ENCODE measurements at places on chromosomes 1 and 21. TPM values are rescaled to one million over a fixed set of nuclear protein-coding genes. Genes with fewer than 3 reads are reported as not detected.

- DNase-seq = no peak
These were observed 95.3 kb upstream of the TTC34 start for GRCh38 chr1:2896824-2897223.

DNA sequence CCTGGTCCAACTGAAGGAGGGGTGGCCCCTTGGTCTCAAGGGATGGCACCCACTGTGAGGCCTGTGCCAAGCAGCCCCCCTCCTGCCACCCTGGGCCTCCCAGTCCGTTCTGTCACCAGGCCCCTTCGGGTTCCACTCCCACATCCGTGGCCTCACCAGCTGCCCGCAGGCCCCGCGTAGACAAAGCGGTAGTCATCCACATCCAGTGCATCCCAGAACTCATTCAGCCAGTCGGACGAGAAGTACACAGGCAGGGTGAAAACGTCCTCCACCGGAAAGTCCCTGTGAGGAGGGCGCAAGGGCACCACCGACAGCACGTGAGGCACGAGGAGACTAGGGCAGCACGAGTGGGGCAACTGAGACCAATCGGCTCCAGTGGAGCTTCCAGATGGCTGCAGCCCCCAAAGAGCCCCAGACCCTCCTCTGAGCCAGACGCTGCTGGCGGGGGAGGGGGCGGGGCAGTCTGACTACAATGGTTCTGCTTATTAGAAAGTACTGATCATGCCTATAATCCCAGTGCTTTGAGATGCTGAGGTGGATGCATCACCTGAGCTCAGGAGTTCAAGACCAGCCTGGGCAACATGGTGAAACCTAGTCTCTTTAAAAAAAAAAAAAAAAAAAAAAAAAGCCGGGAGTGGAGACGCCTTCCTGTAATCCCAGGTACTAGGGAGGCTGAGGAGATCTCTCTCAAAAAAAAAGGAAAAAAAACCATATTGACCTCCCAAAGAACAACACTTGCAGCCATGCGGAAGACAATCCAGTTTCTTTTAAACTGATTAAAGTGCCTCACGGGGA, 1.2 kb downstream of the JMJD4 start:
- peak; percentile 16 for DNase-seq

GRCh38 chr1:3904006-3904842, 4.2 kb upstream of the C1orf174 start:
- no peak for DNase-seq

The NHLH1 gene
- 1.3 TPM for total RNA-seq

DNA sequence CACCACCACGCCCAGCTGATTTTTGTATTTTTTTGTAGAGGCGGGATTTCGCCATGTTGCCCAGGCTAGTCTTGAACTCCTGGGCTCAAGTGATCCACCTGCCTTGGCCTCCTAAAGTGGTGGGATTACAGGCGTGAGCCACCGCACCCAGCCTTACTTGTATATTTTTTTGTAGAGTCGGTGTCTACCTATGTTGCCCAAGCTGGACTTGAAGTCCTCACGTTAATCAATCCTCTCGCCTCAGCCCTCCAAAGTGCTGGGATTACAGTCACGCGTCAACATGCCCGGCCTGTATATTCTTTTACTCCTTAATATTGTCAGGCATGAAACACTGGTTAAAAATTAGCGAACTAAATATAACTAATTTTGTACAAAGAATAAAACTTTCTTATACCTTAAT, 5.5 kb upstream of the TOMM20 start:
- DNase-seq = no peak

The TFAP2E gene
- 0.70 TPM for total RNA-seq

DNA sequence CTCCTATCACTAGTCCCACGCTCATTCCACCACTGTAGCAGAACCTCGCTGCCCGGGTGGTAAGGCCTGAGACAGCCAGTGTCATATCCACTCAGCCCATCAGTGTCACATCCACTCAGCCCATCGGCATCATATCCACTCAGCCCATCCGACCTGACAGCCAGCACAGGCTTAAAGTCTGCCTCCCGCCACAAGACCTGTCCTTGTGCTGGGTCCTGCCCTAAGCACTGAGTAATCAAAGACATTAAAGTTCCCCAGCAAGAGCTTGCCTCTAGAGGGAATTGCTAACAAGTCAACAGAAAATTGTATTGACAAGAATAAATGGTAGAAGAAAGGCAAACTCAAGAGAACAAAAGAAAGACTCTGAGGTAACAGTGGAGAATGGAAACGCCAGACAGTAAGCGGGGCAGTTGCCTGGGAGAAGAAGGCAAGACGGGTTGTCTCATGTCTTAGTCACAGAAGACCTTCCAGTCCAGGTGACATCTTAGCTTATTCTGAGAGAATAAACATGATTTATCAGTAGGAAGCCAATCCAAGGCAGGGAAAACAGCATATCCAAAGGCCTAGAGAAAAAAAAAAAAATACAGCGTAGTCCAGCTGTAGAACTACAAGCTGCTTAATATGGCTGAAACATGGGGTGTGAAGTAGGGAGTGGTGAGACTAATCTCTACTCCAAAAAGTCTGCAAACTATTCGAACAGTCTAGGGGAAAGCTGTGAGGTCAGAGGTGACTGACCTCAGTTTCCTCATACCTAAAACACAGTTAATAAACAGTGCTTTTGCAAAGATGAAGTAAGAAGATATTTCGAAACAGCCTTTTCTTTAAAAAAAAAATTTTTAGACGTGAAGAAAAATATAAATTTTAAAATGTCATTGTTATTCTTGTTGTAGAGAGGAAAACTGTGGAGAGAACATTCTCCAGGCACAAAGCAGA, 1.1 kb downstream of the ITLN1 start:
- no peak for DNase-seq

GRCh38 chr1:185644531-185644930, 89.7 kb upstream of the HMCN1 start:
- DNase-seq = no peak

DNA sequence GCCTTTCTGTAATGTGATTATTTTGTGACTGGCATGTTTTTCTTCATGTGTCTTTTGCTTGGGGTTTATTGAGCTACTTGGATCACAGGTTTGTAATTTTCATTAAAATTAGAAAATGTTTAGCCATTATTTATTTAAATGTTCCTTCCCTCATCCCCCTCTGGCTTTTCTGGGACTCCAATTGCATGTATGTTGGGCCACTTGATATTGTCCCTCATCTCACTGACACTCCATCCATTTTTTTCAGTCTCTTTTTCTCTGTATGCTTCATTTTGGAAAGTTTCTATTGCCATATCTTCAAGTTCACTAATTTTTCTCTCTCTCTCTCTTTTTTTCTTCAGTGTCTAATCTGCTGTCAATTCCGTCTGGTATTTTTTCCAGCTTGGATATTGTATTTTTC, 390.1 kb downstream of the PRDM2 start:
- DNase-seq = no peak

GRCh38 chr1:200242110-200243041, 167.5 kb downstream of the ZNF281 start:
- DNase-seq = no peak

DNA sequence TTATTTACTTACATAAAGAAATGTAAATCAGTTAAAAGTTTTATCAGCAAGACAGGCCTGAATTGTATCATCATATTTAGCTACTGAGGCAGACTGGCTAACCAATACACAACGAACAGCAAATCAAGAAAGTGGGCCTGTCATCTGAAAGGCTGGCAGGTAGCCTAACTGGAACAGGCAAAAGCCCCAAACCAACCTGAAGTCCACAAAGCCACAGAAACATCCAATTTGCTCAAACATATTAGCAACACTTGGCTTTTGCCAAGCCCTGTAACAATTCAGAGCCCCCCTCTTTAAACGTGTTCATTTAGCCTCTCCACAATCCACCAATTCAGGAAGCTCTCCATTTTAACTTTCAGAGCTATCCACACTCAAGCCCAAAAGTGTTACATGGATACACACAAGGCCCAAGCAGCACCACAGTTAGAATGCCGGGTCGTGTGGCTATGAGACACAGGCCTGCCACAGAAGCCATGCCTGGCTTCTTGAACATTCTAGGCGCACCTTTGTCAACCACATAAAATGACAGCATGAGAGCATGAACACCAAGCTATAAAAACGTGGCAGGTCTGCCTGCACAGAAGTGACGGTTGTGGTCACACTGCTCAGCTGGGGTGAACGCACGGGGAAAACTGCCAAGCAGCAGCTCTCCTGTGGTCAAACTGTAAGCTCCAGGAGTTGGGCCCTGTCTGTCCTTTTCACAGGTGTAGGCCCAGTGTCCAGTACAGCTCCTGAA, 49.3 kb downstream of the CD34 start:
- DNase-seq = no peak

The CASQ1 gene
- total RNA-seq = 0.55 TPM

The PEX11B gene
- 11.2 TPM for total RNA-seq

- no peak for DNase-seq
These were observed 613.7 kb upstream of the B3GALT2 start for GRCh38 chr1:193799948-193800690.

GRCh38 chr1:71780681-71781080, 501.7 kb downstream of the NEGR1 start:
- no peak for DNase-seq

The TMEM200B gene
- 12.6 TPM for total RNA-seq

DNA sequence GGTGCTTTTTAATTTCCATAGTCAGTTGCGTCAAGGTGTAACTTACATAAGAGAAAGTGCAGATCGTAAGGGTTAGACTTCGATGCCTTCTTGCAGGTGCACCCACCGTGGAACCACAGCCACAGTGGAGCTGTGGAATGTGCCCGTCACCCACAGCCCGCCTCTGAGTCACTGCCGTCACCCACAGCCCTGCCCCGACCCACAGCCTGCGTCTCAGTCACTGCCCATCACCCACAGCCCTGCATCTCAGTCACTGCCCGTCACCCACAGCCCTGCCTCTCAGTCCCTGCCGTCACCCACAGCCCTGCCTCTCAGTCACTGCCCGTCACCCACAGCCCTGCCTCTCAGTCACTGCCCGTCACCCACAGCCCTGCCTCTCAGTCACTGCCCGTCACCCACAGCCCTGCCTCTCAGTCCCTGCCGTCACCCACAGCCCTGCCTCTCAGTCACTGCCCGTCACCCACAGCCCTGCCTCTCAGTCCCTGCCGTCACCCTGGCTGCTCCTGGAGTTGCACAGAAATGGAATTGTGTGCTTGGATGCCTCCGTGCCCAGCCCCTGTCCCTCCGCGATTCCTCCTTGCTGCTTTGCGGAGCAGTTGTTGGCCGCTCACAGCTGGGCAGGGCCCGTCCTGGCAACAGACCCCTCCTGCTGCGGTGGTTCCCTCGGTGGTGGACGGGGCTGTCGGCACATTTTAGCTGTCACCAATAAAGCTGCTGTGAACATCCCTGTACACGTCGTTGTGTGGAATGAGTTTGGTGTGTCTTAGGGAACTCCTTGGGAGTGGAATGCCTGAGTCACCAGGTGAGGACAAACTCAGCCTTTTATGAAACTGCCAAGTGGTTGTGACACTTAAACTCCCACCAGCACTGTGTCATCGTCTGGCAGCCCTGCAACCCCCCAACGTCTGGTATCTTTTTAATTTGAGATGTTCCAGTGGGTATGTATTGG, 44.9 kb upstream of the COL6A2 start:
- DNase-seq = peak; percentile 27

The PPFIA4 gene
- total RNA-seq = 3.9 TPM

GRCh38 chr1:11134898-11135266, 35.2 kb upstream of the EXOSC10 start:
- DNase-seq = no peak

DNA sequence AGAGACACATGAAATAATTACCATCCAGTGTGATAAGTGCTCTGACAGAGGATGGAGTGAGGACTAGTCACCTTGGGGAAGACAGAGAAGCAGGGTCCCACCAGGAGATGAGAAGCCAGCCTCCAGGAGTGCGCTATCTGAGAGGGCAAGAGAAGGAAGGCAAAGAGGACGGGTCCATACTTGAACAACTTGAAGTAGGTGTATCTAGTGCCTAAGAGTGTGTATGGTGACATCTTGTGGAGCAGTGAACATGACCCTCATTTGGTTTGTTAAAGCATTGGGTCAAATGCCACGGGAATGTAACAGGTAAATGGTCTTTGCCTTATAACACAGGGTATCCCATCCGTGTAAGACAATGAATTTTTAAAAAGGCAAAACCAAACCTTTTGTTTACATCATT, 39.8 kb downstream of the MRPL39 start:
- no peak for DNase-seq

- DNase-seq = peak; percentile 97
These were observed 14.8 kb upstream of the BTG2 start for GRCh38 chr1:203290261-203291089.

The L1TD1 gene
- 423 TPM for total RNA-seq

- DNase-seq = no peak
These were observed 380 bp upstream of the FBXO28 start for GRCh38 chr1:224113545-224113917.

DNA sequence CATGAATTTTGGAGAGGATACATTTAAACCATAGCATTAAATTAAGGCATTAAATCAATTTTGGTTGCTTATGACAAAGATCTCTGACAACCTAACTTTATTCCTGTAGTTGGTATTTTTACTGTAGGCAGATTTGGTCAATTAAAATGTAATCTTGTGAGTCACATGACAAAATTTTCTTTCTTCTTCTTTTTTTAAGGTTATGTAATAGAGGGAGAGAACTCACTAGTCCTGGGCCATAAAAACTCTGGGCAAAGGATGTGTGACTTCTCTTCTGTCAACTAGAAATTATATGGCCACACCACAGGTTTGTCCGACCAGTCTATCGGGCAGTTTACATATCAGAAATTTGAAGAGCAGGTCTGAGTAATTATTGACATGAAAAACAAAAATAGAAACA, 181.4 kb downstream of the RYR2 start:
- no peak for DNase-seq

- DNase-seq = no peak
These were observed 2.5 kb upstream of the CLCA1 start for GRCh38 chr1:86466109-86466844.

DNA sequence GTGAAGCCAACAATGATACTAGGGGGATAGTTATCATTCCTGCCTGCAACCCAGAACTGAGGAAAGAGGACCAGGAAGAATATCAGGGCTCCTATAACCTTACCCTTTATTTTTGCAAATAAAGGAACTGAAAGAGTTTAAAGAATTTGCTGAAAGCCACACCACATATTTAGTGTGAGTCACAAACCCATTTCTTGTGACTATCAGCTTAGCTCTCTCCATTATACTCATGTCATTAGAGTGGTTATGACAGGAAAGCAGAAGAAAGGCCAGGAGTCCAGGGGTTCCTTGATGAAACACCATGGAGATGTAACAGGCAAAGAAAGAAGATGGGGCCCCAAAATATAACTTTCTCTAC, 141.1 kb upstream of the SAMSN1 start:
- no peak for DNase-seq

DNA sequence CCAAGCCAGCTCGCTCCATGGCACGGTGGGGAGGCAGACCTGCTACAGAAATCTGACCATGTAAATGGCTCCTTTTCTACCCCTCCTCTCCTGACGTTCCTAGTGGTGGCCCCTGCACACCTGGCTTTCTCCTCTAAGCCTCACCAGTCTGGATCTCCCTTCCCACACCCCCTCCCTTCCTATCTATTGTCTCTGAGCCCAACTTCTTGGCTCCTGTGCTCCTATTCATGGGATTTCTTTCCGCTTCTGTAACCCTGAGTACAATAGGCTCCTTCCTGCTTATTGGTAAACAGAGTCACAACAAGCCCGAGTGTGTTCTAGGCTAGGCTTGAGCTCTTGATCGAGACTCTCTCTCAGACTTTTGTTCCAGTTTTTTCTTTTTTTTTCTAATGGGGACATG, 17.6 kb downstream of the OPTC start:
- no peak for DNase-seq

GRCh38 chr1:5611431-5611830, 380.8 kb downstream of the NPHP4 start:
- no peak for DNase-seq

The PLXNA2 gene
- 0.57 TPM for total RNA-seq

The NPHS2 gene
- not detected for total RNA-seq

GRCh38 chr1:201818971-201819750, 9.8 kb upstream of the IPO9 start:
- DNase-seq = no peak

The PCNX2 gene
- 45.1 TPM for total RNA-seq

The GNPAT gene
- total RNA-seq = 39.4 TPM

All from H9 (cell line).